ENCODE measurements at places on chromosomes 12 and 14.

DNA sequence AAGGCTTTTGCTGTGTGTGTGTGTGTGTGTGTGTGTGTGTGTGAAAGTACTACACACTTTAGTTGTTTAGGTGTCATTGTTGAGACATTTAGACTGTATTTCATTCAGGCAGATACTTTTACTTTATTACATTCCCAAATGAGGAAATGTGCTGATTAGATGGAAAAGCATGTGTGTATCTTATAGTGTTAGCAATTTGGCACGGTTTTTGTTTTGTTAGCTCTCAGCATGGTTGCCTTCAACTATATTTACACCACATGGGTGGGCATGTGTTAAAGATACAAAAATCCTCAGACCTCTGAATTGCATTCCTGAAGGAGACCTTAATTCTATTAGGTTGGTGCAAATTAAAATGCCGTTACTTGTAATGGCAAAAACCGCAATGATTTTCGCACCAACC, 879.5 kb downstream of the DIO2 start:
- DNase-seq: no peak

GRCh38 chr12:132610051-132610759, at the start of gene LRCOL1:
LRCOL1 (minus strand) TSS chr12:132610582; CDS start chr12:132606251, 4,331 bp downstream.
- no peak for DNase-seq

DNA sequence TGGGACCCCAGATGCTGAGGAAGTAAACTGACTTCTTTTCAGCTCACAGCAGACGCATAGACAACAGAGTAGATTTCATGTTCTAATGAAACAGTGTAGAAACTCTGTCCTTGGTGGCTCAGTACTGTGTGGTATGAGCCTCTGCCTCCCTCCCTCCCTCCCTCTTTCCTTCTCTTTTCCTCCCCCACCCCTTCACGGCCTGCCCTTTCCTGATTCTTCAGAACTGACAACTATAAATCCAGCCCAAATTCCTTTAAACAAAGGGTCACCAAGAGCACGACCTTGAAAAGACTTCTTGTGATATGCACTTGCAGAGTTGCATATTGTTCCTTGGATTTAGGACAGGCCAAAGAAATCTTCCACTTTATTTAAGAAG, 164.0 kb downstream of the ETV6 start:
- DNase-seq: no peak

- no peak for DNase-seq
Measured at GRCh38 chr14:71733210-71733883, 198.9 kb upstream of the RGS6 start.

DNA sequence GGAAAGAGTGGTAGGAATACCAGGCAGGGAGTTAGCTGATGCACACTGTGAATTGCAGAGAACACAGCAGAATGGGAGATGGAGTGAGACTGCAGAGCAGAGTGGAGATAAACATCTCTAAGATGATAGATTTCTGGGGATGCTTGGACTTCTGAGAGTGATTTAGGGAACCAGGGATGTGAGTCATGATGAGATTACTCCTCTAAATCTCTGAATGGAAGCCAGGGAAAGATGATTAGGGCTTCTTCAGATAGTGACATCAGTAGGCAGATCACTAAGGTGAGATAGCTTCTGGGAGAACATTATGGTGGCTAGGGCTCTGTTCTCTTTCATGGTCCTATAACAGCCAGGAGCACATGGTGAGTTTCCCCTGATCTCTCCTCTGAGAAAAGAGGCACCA, 501.5 kb upstream of the USP15 start:
- DNase-seq: no peak

DNA sequence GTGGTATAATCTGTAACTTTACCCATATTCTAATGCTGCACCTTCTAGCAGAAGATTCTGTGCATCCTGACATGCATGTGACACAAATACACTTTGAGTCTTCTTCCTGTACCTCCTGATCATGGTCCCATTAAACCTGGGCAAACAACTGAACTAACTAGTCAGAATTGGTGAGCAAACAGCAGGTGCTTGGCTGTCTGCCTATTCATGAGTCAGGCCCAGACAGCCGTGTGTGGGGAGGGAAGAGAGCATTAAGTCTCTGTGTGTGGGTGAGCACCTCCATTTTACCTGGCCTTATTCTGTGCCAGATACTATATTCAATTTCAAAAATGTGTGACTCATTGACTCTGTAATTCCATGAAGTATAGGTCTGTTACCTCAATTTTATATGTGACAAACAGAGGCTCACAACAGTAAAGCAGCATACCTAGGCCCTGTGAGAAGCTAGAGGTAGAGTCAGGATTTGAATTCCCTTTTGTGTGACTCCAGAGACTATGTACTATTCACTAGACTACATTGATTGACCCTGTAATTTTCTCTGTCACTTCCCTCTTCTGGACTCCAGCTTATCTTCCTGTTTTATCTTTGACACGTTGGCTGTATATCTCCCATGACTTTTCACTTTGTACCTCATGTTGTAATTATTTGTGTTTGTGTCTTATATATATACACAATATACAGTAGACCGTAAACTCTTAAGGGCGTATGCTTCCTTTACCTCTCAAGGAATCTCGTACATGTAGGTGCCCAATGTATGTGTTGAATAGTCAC, 32.2 kb downstream of the SUSD6 start:
- DNase-seq: peak; percentile 69

DNA sequence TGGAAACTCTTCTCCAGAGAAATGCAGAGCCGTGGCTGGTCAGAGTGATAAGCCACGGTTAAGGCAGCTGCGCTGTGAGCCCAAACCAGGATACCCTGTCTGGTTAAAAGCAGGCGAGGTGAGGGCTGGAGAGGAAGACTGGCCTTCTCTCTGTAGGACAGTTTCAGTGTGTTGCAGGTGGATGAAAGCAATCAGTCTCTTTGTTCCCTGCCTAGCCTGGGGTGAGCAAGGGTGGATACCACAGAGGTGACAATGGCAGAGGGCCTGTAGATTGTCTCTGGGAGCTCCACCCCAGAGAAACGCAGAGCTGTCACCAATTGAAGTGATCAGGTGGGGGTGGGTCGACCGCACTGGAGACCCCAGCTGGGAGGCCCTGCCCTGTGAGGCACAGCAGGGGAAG, 621.9 kb downstream of the LRFN5 start:
- no peak for DNase-seq

DNA sequence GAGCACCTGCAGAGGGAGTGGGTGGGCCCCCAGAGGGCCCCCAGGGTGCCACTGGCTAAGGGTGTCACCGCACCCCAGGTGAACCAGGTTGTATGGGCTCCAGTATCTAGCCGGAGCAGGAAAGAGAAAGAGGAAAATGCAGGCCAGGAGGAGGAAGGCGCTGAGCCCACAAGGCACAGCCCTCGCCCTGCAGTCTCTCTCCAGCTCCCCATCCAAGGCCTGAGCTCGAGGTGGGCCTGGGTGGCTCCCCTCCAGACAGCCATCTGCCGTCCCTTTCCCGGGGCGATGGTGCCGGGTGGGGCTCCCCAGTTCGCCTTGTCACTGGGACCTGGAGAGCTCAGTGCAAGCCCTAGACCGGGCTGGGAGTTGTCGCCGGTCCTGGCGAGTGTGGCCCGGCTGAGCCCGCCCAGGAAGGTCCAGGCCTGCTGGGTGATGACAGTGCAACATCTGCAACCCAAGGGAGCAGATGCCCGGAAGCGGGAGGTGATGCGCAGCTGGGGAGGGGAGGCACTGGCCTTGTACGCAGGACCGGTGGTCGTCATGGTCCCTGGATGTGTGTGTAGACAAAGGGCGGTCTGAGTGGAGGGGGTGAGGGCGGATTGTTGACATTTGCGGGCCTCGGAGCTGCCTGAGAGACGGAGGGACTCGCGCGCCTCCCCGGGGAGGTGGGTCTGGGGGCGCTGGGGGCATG, 716 bp downstream of the TMEM179 start:
- DNase-seq: no peak

DNA sequence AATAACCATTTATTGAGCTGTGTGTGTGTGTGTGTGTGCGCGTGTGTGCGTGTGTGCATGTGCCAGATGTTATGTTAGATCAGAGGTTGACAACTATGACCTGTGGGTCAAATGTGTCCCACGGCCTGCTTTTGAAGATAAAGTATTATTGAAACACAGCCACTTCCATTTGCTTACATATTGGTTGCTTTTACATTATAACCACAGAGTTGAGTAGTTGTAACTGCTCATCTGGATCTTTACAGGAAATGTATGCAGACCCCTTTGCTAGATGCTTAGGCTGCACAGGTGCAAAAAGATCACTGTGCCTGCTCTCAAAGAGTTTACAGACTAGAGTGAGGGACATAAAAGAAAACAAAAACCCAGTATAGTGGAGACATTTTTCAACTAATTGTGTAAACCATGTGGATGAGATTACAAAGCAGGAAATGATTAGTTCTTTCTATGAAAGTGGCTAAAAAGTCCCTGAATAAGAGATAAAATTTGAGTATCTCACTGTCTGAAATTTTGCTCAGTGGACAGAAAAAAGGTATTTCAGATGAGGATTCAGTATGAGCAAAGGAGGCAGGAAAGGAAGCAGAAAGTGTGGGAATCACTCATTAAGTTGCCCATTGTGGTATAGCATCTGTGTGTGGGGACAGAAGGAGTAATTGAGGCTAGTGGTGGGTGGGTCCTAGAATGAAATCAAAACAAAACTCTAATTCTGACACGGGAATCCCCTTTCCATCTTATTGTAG, 188.4 kb downstream of the PAH start:
- no peak for DNase-seq

DNA sequence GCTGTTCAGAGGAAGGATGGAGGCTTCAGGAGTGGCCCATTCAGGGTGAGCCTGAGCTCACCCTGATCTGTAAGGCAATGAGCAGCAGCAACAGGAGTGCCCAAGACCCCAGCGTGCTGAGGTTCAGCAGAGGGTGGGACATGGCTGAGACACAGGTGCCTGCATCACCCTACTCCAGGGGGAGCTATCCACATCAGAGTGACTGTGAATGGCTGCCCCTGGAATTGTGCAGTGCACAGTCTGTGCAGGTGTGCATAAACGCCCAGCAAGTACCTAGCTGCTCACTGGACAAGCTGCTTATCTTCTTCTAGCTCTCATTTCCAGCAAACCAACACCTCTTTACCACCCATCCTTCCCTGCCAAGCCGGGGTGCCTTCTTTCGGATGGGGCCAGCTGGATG, 140.6 kb upstream of the PRMT8 start:
- no peak for DNase-seq

DNA sequence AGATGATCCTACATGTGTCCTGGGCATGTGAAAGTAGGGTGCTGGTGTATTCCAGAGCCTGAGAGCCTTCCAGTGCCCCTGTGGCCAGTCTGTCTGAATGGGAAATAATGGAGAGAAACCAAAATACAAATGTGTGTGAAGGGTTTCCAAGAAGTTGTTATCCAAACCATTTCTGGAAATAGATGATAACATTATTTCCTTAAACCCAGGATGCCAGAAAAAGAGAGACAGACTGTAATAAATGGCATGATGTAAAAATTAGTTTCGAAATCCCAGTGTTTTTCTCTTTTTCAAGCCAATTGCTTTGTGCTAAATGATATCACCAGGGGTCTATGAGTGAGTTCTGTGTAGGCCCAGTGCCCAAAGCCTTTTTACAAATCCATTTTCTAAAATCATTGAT, 175.3 kb downstream of the PHLDA1 start:
- DNase-seq: no peak

DNA sequence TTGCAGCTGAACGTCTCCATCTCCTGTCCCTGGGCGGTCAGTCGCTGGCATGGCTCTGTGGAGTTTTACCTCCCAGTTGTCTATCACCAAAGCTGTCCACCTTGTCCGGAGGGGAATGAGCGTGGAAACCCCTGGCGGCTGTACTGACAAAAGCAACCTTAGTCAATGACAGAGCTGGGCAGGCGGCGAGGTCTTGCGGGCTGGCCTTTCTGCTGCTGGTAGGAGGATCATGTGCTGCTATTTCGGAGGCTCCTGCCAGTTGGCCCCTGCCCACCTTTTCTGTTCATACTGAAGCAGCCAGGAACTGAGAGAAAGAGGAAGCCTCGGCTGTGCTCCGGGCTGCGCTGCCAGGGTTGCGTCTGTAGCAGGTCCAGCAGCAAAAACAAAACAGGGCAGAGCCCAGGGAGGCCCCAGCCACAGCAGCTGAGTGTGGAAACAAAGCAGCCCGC, 57.7 kb downstream of the HMGA2 start:
- DNase-seq: no peak

GRCh38 chr12:20421421-20421820, 53.1 kb downstream of the PDE3A start:
- DNase-seq: no peak

- DNase-seq: no peak
Measured at GRCh38 chr14:76820700-76821099, 5.5 kb upstream of the LRRC74A start.

- DNase-seq: no peak
Measured at GRCh38 chr14:23185063-23185462, 1.6 kb upstream of the SLC7A8 start.

- DNase-seq: no peak
Measured at GRCh38 chr12:121241156-121241970, 31.4 kb downstream of the P2RX4 start.

DNA sequence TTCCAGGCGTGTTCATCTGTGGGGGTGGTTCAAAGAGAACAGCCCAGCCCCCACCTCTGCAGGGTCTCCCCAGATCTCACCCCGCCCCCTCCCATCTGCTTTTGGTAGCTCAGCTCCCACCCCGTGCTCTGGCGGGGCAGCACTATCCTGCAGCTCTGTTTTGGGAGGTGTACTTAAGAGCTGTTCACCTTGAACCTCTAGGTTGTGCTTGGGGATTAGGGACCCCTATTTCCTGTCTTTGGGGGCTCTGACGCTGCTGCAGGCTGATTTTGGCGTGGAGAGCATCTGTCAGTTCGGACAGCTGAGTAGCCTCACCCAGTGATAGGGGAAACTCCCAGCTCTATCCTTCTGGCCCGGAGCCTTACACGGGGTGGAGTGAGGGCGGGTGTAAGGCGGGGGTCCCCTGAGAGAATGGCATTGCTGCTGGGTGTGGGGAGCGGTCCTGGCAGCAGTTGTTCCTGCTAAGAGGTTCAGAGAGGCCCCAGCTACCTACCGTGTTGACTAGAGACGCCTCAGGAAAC, 765 bp downstream of the TMEM120B start:
- DNase-seq: no peak

- no peak for DNase-seq
Measured at GRCh38 chr14:71395151-71395604, 487.9 kb downstream of the PCNX1 start.

DNA sequence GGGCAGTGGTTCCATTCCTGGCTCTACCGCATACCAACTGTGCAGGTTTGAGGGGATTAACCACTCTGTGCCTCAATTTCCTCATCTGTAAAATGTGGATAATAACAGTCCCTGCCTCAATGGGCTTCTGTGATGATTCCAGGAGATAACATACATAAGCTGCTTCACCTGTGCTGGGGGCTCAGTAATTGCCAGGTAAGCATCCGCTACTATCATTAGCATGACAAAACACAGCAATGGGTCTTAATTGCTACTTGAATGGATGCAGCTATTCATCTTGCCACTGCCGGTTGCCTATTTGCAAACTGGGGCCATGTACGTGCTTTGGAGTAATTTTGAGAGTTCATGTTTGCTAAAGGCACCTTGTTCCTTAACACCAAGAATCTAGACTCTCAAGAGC, 132.6 kb downstream of the TMEM132D start:
- no peak for DNase-seq

Data from stimulated activated CD4-positive, alpha-beta T cell treated with anti-CD3 and anti-CD28 coated beads, Interleukin-1b, Interleukin-23, amount 100 ng/mL, for 4 hours (primary cell).